ENCODE measurements at places on chromosomes 16 and 17. TPM values are rescaled to one million over a fixed set of nuclear protein-coding genes. Genes with fewer than 3 reads are reported as not detected.

The ALOX15B gene
- not detected for total RNA-seq

DNA sequence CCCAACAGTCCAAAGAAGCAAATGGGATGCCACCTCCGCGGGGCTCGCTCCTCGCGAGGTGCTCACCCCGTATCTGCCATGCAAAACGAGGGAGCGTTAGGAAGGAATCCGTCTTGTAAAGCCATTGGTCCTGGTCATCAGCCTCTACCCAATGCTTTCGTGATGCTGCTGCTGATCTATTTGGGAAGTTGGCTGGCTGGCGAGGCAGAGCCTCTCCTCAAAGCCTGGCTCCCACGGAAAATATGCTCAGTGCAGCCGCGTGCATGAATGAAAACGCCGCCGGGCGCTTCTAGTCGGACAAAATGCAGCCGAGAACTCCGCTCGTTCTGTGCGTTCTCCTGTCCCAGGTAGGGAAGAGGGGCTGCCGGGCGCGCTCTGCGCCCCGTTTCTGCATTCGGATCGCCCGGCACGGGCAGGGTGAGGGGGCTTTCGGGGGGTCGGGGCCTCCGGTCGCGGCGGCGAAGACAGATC, at the start of gene CDH13:
CDH13 (plus strand) TSS at position 179 of the 471 bp plus-strand sequence.
- DNase-seq = peak; percentile 43
- no peaks in the 10 kb centered on the region for H3K36me3 ChIP-seq
- H3K4me1 ChIP-seq = peaks cover 41% of the 10 kb centered on the region
- peaks cover 3% of the 10 kb centered on the region for H3K27me3 ChIP-seq

The APOBR gene
- total RNA-seq = not detected

The KRT16 gene
- not detected for total RNA-seq

DNA sequence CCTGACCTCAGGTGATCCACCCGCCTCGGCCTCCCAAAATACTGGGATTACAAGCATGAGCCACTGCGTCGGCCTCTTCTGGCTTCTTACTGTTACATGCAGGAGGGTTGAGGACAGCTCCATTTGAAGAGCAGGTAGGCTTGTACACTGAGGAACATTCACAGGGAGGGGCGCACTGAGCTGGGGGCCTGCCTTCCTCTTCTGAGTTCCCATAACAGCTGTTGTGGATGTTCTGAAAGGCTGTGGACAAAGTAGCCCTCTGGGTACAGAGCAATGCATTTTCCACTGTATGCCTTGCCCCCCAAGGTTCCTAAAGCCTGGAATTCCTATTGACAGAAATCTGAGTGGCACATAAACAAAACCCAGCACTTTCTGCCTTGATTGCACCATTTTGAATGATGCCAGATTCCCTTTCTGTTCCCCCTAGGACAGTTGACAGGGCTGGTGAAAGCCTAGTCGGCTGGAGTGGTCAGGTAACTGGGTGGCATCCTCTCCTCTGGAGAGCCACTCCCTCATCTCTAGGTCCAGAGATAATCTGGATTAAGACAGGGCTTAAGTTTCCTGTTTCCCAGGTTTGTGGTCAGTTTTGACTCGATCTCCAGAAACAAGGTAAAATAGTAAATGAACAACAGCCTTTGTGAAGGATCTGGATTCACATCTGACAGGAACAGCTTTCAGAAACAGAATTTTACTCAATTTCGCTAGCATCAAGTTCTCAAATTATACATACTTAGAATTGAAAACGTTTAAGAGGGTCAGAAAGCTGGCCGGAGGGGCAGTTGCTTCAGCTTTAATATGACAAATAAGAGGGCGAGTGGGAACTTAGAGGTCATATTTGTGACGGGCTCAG, 1.3 kb upstream of the CDK5R1 start:
- H3K36me3 ChIP-seq = peaks cover 3% of the 10 kb centered on the region
- DNase-seq = no peak
- peaks cover 14% of the 10 kb centered on the region for H3K27me3 ChIP-seq
- H3K4me3 ChIP-seq = peak overlapping the region; percentile 63
- H3K27ac ChIP-seq = peak overlapping the region; percentile 78
- H3K4me1 ChIP-seq = peaks cover 28% of the 10 kb centered on the region

GRCh38 chr17:17129466-17129865, 76.7 kb downstream of the PLD6 start:
- peak overlapping the region; percentile 72 for H3K4me3 ChIP-seq
- DNase-seq = no peak
- peaks cover 70% of the 10 kb centered on the region for H3K4me1 ChIP-seq
- peak overlapping the region; percentile 52 for H3K27ac ChIP-seq
- H3K27me3 ChIP-seq = peaks cover 26% of the 10 kb centered on the region

The KCNH6 gene
- total RNA-seq = 4.1 TPM

The NHERF2 gene
- 22.3 TPM for total RNA-seq

- no peak overlapping the region for H3K27ac ChIP-seq
- no peak for DNase-seq
- H3K36me3 ChIP-seq = peaks cover 6% of the 10 kb centered on the region
- no peaks in the 10 kb centered on the region for H3K4me1 ChIP-seq
These were observed 43.3 kb upstream of the RBFOX1 start for GRCh38 chr16:7289299-7289698.

- no peak overlapping the region for H3K27ac ChIP-seq
- DNase-seq = no peak
- H3K27me3 ChIP-seq = peaks cover 2% of the 10 kb centered on the region
These were observed 30.5 kb downstream of the GINS3 start for GRCh38 chr16:58422809-58423208.

- no peak for DNase-seq
- H3K36me3 ChIP-seq = no peaks in the 10 kb centered on the region
- peaks cover 3% of the 10 kb centered on the region for H3K27me3 ChIP-seq
- no peak overlapping the region for H3K4me3 ChIP-seq
- peaks cover 4% of the 10 kb centered on the region for H3K4me1 ChIP-seq
These were observed 3.2 kb upstream of the PHLPP2 start for GRCh38 chr16:71727551-71728324.

DNA sequence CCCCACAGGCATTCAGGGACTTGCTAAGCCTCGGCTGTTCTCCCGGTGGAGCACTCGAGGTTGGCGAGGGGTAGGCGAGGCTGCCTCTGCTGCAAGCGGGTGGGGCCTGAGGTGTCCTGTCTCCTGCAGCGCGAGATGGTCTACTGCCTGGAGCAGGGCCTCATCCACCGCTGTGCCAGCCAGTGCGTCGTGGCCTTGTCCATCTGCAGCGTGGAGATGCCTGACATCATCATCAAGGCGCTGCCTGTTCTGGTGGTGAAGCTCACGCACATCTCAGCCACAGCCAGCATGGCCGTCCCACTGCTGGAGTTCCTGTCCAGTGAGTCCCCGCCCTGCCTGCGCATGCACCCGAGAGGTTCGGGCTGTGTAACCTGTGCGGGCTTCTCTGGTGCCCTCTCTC, 26.3 kb downstream of the TSC2 start:
- peaks cover 1% of the 10 kb centered on the region for H3K27me3 ChIP-seq
- no peak overlapping the region for H3K4me3 ChIP-seq
- no peaks in the 10 kb centered on the region for H3K4me1 ChIP-seq
- no peak for DNase-seq
- H3K36me3 ChIP-seq = no peaks in the 10 kb centered on the region

DNA sequence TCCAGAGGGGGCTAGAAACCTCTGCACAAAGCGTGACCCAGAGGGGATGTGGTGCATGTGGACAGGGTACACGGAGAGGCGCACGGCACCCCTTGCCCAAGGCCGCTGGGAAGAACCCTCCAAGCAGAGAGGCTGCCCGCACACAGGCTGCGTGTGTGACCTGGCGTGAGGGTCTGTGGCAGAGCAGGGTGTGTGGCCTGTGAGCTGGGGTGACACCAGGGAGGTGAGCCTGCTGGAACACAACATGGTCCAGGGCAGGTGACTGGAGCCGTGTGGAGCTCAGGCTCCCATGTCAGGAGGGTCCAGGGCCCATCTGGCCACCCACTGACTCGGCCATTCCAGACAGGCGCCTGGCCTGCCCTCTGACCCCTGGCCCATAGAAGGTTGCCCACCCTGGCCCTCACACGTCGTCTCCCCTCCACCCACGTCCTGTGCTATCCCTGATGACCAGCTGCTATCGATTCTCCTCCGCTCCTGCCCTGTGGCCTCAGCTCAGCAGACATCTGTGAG, 14.8 kb upstream of the TMEM204 start:
- no peak overlapping the region for H3K4me3 ChIP-seq
- H3K36me3 ChIP-seq = peaks cover 8% of the 10 kb centered on the region
- no peaks in the 10 kb centered on the region for H3K4me1 ChIP-seq
- DNase-seq = no peak
